HCT116 (cell line): ENCODE measurements at places on chromosomes 11 and 22. TPM values are rescaled to one million over a fixed set of nuclear protein-coding genes. Genes with fewer than 3 reads are reported as not detected.

- no peaks in the 10 kb centered on the region; the same call in 1 of the 2 replicates for H3K27me3 ChIP-seq
- DNase-seq = no peak
- no peak overlapping the region for H3K27ac ChIP-seq
- H3K4me3 ChIP-seq = no peak overlapping the region
- no peaks in the 10 kb centered on the region for H3K4me1 ChIP-seq
These were observed 186.8 kb downstream of the SOX6 start for GRCh38 chr11:16169541-16169940.

DNA sequence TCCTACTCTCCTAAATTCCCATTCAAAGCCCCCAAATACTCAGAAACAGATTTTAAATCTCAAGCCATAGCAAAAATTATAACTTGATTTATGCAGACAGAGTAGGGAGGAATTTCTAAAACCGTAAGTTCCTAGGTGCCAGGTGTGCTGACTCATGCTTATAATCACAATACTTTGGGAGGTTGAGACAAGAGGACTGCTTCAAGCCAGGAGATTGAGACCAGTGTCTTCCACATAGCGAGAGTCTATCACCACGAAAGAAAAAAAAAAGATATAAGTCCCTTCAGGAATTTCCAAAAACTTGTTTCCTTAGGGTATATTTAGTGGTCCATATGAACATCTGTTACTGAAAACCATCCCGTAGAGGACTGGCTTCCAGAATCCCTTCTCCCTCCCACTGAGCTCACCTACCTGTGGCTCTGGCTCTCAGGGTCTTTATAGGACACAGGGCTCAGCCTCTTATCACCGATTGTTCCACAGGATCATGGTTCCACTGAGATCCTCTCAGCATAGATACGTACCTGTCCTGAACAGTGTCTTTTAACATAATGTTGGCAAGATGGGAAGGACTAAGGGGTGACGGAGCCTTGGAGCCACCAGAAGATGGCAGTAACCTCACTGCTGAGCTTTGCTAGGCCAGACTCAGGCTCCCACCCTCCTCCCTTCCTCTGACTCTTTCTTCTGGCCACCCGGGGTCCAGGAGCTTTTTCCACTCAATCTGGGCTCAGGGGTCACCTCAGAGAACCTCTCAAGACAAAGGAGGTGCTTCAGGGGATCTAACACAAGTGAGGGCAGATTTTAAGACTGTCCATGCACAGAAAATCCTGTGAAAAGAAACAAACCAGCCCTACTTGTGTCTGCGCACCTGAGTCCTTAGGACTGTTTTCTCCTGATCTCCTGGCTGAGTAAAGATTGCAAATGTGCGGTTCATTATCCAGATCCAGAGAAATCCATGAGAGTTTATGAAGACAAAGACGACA is 117.5 kb upstream of the TOP3B start:
- DNase-seq = peak; percentile 35
- no peak overlapping the region for H3K27ac ChIP-seq
- no peaks in the 10 kb centered on the region for H3K27me3 ChIP-seq
- H3K4me1 ChIP-seq = no peaks in the 10 kb centered on the region

- H3K27ac ChIP-seq = no peak overlapping the region
- peaks cover 4% of the 10 kb centered on the region; the same call in 1 of the 2 replicates for H3K27me3 ChIP-seq
- no peaks in the 10 kb centered on the region for H3K4me1 ChIP-seq
- H3K36me3 ChIP-seq = no peaks in the 10 kb centered on the region
- no peak overlapping the region for H3K4me3 ChIP-seq
- no peak for DNase-seq
These were observed 73.7 kb downstream of the FLI1 start for GRCh38 chr11:128767591-128768001.

DNA sequence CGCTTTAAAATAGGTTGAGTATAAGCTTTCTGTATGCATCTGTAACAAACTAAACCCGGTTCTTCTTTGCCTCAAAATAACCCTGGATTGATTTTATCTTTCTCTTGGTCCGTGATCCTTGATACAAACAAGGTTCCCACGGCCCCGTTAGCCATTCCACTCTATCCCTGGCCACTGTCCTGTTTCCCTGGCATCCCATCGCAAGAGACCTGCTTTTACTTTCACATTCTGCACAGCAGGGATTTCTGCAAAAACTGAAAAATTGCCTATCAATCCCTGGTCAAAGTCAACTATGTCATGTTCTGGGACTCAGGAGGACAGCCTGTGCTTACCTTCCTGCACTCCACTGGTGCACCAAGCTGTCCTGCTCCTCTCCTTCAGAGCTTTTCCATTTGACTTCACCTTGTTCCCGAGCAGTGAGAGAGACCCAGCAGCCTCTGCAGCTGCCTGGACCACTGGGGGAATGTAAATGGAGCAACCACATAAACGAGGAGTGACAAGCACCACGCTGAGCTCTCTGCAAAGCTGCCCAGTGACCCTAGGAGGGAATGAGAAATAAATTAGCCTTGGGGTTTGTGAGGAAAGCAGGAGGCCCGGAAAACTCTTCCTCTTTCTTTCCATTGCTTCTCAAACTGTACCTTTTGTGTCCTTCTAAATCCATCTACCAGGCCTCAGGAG is 175.9 kb downstream of the NTM start:
- no peaks in the 10 kb centered on the region for H3K36me3 ChIP-seq
- no peak overlapping the region for H3K27ac ChIP-seq
- H3K4me1 ChIP-seq = no peaks in the 10 kb centered on the region
- H3K27me3 ChIP-seq = no peaks in the 10 kb centered on the region
- DNase-seq = no peak

DNA sequence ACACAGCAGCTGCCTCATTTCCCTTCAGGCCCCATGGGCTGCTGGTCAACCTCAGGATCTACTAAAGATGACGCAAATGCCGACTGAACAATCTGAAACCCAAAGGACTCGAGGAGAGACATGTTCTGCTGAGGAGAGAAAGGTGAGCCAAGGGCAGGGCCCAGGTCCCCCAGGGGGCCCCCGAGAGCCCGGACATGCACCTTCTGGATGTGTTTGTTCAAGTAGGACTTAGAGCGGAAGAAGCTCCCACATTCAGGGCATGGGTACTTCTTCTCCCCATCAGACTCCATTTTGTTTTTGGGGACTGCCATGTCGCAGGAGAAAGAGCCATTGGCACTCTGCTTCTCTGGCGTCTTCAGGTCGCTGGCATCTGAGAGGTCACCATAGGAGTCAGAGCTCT is 19.3 kb downstream of the PATZ1 start:
- no peaks in the 10 kb centered on the region for H3K27me3 ChIP-seq
- H3K4me1 ChIP-seq = no peaks in the 10 kb centered on the region
- no peak for DNase-seq
- H3K36me3 ChIP-seq = peaks cover 16% of the 10 kb centered on the region

GRCh38 chr22:42330170-42330569 is 59.7 kb upstream of the TCF20 start:
- H3K36me3 ChIP-seq = no peaks in the 10 kb centered on the region
- no peaks in the 10 kb centered on the region for H3K27me3 ChIP-seq
- no peak for DNase-seq
- no peak overlapping the region for H3K4me3 ChIP-seq

DNA sequence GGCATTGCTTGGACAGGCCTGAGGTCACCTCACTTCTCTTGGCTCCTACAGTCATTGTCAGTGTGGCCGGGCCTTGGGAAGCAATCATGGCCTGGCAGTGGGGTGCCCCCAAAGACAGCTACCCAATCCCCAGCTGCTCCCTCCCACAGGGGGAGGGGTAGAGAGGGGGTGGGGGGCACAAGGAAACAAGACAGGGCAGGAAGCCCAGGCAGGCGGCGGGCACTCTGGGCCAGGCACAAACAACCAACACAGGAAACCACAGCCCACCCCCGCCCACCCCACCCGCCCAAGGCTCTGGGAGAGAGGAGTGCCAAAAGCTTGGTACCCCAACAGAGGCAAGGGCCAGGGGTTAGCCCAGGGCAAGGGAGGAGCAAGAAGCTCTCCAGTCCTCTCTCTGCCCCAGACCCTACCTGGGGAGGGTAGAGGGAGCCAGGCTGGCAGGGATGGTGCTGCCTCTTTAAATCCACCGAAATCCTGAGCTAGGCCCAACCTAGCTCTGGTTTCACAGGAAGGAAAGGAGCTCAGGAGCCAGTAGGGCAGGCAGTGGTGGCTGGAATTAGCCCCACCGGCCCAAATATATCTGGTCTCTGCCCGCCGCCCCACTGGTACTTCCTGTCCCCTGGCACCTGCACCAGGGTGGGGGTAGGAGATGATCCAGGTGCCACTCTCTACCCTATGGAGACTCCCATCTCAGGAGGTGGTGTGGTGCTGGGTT is 12.2 kb downstream of the BCL9L start:
- H3K4me1 ChIP-seq = peaks cover 100% of the 10 kb centered on the region
- H3K27ac ChIP-seq = peak overlapping the region; percentile 100
- no peaks in the 10 kb centered on the region for H3K36me3 ChIP-seq
- H3K27me3 ChIP-seq = no peaks in the 10 kb centered on the region
- no peak for DNase-seq
- peak overlapping the region; percentile 58 for H3K4me3 ChIP-seq

- no peak overlapping the region for H3K27ac ChIP-seq
- DNase-seq = no peak
- H3K36me3 ChIP-seq = no peaks in the 10 kb centered on the region
- no peaks in the 10 kb centered on the region for H3K4me1 ChIP-seq
- H3K27me3 ChIP-seq = no peaks in the 10 kb centered on the region
These were observed 836.4 kb downstream of the TBC1D22A start for GRCh38 chr22:47598864-47599263.

- 0 out of 2 replicates have a peak, but pooled peaks cover 6% of the 10 kb centered on the region for H3K36me3 ChIP-seq
- no peak for DNase-seq
- peak overlapping the region; percentile 92 for H3K4me3 ChIP-seq
- 0 out of 2 replicates have a peak, but pooled peaks cover 5% of the 10 kb centered on the region for H3K4me1 ChIP-seq
- no peaks in the 10 kb centered on the region for H3K27me3 ChIP-seq
These were observed 734 bp downstream of the C11orf58 start for GRCh38 chr11:16738947-16739815.

DNA sequence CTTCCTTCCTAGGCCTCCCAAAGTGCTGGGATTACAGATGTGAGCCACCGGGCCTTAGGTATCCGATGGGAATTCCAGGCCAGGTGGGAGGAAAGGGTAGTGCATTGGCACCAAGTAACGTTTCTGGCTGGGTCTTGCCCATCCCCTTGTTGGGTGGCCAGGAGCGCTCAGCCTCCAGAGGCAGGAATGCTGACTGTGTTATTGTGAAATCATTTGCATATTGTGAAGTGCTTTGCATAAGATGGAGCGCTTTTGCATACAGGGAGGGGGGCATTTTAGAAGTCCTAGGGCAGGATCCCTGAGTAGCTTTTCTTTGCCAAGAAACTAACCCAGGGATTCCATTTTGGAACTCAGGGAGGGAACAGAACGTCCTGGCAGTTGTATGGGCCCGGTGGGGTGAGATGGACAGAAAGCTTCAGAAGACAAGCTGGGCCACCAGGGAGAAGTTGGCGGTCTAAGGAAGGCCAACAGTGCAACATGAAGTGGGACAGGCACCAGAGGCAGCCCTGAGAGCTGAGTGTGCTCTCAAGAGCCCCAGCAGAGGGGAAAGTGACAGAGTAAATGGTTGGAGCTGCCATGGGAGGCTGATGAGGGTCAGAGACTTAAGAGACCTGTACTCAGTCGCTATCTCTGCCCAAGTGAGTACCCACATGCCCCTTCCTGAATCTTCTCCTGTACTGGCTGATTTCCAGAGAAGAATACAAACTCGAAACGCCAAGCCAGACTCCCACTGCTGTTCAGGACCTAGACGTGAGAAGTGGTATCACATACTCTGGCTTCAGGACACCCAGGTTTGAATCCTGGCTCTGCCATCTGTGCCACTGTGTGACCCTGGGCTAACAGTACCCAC is 1.3 kb upstream of the SLC39A13 start:
- H3K4me3 ChIP-seq = peak overlapping the region; percentile 55
- peak overlapping the region; percentile 98 for H3K27ac ChIP-seq
- no peak for DNase-seq
- H3K36me3 ChIP-seq = no peaks in the 10 kb centered on the region
- H3K27me3 ChIP-seq = no peaks in the 10 kb centered on the region
- peaks cover 22% of the 10 kb centered on the region for H3K4me1 ChIP-seq

DNA sequence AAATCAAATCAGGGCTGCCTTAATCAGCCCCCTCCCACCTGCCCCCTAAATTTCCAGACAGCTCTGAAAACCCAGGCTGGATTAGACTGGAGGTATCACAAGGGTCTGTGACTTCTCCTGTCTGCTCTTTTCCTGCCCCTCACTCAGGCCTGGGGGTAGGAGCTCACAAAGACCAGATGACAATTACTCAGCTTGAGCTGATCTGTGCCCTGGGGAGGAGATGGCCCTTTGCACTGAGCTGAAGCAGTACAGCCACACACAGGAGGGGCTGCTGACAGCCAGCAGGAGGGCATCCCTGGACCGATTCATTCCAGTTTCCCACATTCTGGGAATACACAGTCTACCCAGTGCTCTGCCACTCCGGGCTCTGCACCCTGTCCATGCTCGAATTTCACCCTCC is 4.2 kb downstream of the ABCC8 start:
- H3K27me3 ChIP-seq = no peaks in the 10 kb centered on the region
- H3K4me3 ChIP-seq = no peak overlapping the region
- DNase-seq = no peak
- H3K36me3 ChIP-seq = no peaks in the 10 kb centered on the region
- no peak overlapping the region for H3K27ac ChIP-seq
- peaks cover 10% of the 10 kb centered on the region; the same call in 1 of the 2 replicates for H3K4me1 ChIP-seq

DNA sequence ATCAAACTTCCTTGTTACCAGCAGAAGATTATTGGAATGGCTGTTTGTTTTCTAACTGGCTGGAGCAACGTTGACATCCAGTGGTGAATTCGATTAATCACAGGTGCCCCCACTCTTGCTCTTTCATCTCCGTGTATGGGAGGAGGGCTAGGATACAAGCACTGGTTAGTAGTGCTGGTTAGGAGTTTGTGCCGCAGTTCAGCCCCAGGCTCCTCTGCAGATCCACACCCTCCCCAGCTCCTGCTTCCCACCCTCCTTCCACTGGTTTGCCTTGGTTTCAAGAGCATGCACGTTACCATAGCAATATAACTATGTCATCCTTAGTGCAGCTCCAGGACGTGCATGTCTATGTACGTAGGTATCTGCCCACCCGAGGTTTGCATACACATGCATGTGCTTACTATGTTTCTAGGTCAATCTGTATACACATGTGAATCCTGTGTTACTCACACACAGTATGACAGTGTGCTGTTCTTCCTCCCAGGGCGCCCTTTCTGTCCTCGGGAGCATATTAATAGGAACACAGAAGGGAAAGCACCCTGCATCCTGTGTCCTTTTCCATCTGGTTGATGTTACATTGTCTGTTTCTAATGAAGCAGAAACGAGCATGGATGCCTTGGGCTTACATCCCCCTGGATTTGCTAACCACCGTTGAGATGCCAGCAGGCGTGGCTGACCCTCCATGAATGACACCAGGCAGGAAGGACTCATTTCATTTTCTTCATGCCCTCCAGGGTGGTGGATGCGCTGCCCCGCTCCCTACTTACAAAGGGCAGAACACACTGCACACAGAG is 539.3 kb downstream of the OPCML start:
- H3K4me1 ChIP-seq = no peaks in the 10 kb centered on the region
- H3K4me3 ChIP-seq = no peak overlapping the region
- H3K27me3 ChIP-seq = no peaks in the 10 kb centered on the region
- H3K27ac ChIP-seq = no peak overlapping the region

USP35 gene
- 6.0 TPM for total RNA-seq

PDGFB gene
- 13.1 TPM for total RNA-seq

TMEM218 gene
- total RNA-seq = 17.9 TPM

RAPSN gene
- total RNA-seq = 0.57 TPM

PGA3 gene
- total RNA-seq = not detected

POU2AF2 gene
- not detected for total RNA-seq

PRR5 gene
- total RNA-seq = 26.9 TPM

APOA1 gene
- 2.0 TPM for total RNA-seq

TNNT3 gene
- 0.71 TPM for total RNA-seq

SMTN gene
- 148 TPM for total RNA-seq
